NCI-H524 treated with DMSO at 0.1 percent for 48 hours (cell line): ENCODE measurements at places on chromosomes 3 and 15.

DNA sequence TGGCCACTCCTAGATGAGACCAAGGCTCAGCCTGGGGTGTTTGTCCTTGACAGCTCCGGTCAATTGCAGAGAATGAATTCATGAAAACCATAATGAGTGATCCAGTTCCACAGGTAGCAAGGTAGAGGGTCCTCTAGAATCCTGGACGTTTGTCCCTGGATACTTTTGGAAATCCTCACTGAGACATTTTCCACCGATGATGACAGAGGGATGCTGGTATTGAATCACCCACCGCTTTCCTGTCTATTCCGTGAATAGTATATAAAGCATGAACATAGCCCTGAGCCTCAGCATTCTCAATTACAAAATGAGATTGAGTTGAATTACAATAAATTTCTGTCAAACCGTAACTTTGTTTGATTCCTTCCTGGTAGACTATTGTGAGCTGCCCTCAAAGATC is 5.7 kb upstream of the DCUN1D1 start:
- DNase-seq: no peak

GRCh38 chr3:138916824-138917223 is 30.1 kb downstream of the FOXL2 start:
- no peak for DNase-seq

DNA sequence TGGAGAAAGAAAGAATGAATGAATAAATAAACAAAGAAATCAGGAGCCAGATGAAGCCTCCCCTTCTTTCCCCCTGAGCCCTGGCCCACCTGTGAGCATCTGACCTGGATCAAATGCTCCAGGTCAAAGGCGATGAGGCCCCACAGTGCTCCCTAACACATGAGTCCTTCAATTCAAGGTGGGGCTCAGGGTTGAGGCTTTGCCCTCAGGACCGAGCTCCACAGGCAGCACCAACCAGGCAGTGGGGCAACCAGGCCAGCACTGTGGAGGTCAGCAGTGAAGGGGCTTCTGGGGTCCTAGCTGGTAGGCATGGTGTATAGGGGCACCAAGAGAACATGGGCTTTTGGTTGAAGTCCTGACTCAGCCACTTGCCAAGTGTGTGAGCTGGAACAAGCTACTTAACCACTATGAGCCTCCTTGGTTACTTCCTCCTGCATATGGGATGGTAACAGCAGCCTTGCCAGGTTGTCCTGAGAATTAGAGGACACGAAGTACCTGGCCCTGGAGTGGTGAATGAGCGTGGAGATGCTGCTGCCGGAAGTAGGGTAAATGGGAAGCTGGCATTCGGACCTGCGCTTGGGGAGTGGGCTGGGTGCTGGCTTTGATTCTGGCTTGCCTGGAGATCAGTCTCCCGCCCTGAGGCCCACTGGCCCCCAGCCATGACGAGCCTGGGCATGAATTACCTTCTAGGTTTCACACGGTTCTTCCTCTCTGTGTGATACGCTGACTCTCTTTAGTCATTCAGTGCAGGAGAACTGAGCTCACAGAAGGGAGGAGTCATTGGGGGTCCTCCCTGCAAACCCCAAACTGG is 10.0 kb upstream of the PAQR5 start:
- no peak for DNase-seq

DNA sequence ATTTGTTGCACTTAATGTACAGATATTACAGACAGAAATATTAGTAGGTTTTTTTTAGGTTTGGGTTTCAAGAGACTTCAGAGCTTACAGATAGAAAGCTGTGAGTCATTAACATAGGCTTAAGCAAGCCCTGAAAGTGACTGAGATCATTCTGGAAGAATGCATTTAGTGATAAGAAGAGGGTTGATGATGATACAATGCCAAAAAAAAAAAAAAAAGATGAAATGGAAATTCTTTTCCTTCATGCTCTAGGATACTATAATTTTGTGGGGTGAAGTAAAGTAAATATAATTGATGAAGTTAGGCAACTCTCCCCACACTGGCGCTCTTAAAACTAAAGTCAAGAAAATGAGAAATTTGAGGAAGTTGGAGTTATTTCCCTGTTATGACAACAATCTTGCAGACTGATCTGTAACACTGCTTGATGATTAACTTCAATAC is 169.4 kb upstream of the ZNF385D start:
- DNase-seq: no peak

GRCh38 chr15:93917181-93917580 is 314.2 kb upstream of the MCTP2 start:
- no peak for DNase-seq

GRCh38 chr3:104198131-104198530 is 1168.6 kb upstream of the ALCAM start:
- DNase-seq: no peak

DNA sequence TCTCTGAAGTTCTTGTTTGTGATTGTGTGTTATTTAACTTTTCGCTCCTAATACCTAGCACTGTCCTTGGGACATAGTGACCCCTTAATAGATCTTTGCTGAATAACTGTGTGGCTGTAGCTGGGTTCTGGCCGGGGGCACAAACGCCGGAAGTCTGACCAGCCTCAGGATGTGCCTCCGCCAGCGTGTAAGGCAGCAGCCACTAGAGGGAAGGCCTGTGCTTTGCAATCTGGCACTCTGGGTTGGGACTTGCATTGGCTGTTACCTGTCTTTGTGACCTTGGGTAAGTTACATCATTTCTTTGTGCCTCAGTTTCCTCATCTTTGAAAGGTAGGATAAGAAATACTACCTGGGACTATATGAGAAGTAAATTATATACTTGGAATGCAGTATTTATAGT is 158.7 kb downstream of the GHSR start:
- no peak for DNase-seq

DNA sequence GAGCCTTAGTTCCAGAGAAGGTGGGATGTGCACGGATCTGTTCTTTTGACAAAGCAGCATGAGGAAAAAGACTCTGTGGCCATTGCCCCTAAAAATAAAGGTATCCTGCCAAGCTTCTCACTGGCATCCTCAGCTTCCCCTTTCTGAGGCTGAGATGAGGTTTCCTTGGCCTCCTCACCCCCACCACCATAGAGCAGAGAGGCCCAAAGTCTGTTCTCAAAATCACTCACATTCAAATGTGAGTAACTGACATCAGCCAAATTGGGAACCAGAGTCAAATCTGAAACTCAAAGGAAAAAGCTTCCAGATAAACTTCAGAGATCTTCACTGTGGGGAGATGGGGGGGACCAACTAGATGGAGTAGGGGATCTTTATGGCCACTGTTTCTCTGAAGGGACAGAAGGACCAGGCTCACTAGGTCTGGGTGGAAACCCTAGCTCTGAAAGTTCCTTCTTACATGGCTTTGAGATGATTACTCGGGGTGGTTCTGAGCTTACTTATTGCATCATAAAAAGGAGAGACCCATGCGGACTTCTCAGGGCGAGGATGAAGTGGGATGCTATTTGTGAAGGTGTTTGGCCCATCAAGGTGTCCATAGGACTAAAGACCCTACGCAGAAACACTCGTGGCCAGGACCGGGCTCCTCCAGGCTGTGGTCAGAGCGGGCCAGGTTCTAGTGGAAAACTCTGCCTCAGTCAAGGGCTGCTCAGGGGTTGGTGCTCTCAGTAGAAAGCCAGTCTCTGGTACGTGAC is 61.5 kb upstream of the MEF2A start:
- no peak for DNase-seq

GRCh38 chr3:142211034-142211433 is 14.4 kb downstream of the GK5 start:
- peak; percentile 3 for DNase-seq

- no peak for DNase-seq
Measured at GRCh38 chr15:88269356-88270062, 13.0 kb upstream of the NTRK3 start.

GRCh38 chr15:39269352-39269751 is 311.5 kb upstream of the THBS1 start:
- DNase-seq: no peak

DNA sequence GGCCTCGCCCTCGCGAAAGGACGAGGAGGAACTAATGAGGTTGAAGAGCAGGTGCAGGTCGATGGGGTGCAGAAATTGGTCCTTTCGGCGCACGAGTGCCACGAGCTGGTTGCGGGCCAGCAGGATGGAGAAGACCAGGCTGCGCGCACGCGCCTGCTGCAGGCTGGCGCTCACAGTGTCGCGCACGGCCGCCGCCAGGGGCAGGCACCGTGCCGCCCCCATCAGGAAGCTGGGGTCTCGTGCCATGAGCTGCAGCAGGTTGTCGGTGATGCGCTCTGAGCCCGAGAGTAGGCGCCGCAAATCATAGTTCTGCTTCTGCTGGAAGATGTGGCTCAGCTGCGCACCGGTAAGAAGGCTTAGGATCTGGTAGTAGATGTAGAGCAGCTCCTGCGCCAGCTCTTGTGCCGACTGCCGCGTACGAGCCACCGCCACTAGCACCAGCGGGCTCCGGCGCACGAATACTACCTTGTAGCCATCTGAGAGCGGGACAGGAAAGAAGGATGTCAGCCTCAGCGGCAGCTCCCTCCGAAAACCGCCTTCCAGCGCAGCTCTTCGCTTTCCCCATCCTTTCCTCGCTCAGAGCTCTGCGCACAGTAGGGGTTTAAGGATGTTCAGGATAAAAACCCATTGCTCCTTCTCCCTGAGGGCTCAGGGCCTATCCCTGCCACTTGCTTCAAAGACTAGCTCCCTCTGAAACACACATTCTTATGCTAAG is 6.9 kb upstream of the MST1R start:
- no peak for DNase-seq

DNA sequence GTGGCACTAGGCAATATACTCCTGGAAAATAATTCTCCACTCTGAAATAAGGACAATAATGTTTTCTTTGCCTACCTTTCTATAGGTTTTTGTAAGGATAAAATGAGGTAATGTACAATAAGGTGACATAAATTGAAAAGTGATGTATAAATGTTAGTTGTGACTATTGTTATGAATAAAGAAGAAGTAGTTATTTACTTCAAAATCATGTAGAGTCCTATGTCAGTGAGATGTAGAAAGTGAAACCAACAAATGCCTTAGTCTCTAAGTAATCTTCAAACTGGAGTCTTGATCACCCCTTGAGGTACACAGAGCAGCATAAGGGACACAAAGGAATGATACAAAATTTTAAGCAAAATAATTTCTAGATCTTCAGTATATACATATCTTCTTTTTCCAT is 60.3 kb upstream of the TP63 start:
- DNase-seq: no peak

GRCh38 chr3:40042752-40043443 is 233.5 kb downstream of the MYRIP start:
- no peak for DNase-seq

DNA sequence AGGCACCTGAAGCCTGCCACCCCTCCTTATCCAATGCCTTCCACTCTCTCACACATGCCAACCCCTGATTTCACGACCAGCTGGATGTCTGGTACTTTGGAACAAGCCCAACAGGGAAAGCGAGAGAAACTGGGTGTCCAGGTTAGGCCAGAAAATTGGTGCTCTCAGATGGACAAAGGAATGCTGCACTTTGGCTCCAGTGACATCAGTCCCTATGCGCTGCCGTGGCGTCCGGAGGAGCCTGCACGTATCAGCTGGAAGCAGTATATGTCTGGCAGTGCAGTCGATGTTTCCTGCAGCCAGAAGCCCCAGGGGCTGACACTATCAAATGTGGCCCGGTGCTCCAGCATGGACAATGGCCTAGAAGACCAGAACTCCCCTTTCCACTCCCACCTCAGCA is 45.2 kb downstream of the CDAN1 start:
- no peak for DNase-seq

GRCh38 chr3:194485881-194486539 is 792 bp downstream of the ATP13A3 start:
- no peak for DNase-seq

DNA sequence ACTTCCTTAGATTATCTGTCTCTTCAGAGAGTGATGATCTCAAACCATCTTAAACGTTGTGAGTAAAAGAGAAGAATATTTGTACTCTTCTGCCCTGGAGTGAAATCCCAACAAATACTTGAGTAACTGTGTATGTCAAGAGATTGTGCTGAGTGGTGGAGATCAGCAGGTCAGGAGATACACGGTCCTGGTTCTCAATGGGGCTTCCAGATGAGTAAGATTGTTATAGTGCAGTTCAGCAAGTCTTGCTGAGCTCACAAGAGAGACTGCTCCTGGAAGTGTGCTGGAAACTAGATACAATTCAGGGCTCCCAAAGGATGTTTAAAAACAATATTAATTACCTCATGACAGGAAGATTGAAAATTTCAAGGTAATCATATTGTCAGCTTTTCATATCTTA is 184.3 kb downstream of the AKAP13 start:
- DNase-seq: no peak

DNA sequence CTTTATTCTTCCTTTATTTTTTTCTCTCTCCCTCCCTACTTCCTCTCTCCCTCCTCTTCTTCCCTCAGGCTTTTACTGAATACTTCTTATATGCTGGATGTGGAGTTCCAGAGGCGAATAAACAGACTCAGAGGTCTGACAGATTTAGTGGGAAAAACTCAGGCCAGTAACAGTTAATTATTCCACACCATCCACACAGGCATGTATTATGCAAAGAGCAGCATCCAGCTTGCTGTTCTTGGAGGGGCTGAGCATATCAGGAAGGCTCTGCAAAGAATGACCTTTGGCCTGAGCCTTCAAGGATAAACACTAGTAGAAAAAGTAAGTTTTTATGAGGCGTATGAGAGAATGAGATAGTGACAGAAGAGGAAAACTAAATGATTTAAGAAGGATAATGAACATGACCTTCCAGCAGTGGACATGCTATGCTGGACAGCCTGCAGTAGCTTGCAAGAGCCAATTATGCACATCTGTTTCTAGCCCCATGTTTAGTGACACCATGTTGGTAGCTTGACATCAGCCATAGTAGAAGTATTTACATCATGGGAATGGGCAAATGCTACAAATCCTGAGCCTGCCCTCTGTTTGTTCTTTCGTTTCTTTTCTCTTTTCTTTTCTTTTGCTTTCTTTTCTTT is 387.4 kb downstream of the EPHB1 start:
- DNase-seq: no peak

DNA sequence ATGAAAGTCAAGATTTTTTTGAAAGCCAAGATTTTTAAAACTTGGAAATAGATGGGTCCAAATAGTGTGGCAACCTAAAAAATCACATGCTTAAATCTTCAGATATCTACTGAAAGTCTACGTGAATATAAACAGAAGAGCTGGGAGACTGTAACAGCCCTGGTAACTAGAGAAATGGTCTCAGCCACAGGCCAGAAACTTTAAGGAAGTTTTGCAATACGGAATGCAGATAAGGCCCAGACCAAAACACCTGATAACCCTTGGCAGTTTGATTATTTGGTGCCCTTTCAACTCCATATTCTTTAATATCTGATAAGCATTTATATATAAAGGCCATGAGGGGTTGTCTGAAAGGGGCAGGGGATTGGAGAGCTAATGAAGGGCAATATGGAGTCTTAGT is 537.3 kb upstream of the TGFBR2 start:
- DNase-seq: no peak

- DNase-seq: peak; percentile 62
Measured at GRCh38 chr15:66700802-66701421, 1.1 kb upstream of the SMAD6 start.

DNA sequence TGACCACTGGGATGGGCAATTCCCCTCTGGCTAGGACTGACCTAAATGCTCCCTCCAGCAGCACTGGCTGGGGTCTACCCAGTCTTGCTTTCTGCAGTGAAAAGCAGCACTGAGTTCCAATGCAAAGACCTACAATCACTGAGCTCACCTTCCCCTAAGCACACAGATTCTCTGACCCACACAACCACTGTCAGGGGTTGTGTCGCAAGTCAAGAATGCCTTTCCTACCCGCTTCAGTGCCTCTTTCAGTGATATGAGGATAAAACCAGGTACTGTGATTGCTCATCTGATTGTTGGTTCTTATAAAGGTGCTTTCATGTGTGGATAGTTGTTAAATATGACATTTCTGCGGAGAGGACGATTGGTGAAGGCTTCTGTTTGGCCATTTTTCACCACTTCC is 345.6 kb downstream of the GAP43 start:
- DNase-seq: no peak
